ENCODE measurements at places on chromosomes 5 and 9. TPM values are rescaled to one million over a fixed set of nuclear protein-coding genes. Genes with fewer than 3 reads are reported as not detected.

Gene GARNL3
- total RNA-seq: 20.2 TPM

Gene SPINK14
- not detected for total RNA-seq

Gene IRX1
- 1.2 TPM for total RNA-seq

Gene MELK
- 8.9 TPM for total RNA-seq

Gene CDC25C
- total RNA-seq: 4.0 TPM

Gene PCDHGA12
- 2.4 TPM for total RNA-seq

Gene OLFM1
- 3.2 TPM for total RNA-seq

Gene PKD2L2
- total RNA-seq: 1.2 TPM

Gene SPINK5
- 0.27 TPM for total RNA-seq

Gene ANKDD1B
- 0.98 TPM for total RNA-seq

- DNase-seq: no peak
These were observed 31.0 kb upstream of the IER5L start for GRCh38 chr9:129209109-129209508.

- DNase-seq: no peak
These were observed 330.0 kb downstream of the PRR16 start for GRCh38 chr5:120794121-120794520.

DNA sequence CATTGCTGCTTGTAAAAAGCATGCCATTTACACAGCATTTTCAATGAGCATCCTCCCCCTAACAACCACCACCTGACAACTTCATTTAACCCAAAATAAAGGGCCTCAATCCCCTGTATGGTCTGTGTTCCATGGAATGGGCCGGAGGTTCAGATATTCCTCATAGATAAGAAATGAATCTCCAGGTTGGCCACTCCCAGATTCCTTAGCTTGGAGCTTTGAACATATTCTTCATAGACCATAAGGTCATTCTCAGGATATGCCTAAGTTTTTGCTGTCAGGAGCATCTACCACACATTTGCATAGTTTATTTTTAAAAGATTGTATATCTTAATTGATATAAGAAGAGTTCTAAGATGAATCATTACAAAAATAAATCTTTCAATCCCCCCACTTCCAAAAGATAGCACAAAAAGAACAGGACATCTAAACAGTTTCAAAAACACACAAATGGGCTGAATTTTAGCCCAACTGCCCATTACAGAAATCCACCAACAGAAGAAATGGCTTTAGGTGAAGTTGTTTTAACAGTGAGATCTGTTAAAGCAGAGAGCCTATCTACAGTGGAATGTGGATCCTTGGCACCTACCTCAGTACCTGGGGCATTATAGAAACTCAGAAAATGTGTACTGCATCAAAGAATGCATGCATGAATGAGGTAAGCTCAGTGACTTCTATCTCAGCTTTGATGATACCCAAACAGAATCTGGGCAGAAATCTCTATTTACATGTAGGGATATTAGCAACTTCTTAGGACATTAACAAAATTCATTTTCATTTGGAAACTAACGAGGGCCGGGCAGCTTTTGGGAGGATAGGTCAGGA, 179.8 kb downstream of the SEC61B start:
- no peak for DNase-seq

DNA sequence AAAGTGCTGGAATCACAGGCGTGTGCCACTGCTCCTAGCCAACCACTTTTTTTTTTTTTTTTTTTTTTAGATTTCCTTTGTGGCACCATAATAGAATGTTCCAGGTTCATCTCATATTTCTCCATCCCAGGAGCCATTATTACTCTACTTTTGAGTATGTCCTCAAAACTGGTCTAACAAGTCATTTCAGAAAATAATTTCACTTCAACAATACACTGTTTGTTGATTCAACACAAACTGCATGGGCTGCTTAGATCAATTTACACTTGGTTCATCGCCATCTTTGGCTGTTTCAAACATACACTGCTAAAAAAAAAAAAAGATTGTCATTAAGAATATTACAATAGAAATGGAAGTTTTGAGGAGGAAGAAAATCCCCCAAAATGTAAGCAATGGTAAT, 57.9 kb downstream of the CSNK1A1 start:
- no peak for DNase-seq

GRCh38 chr5:115160975-115161475, 8.7 kb downstream of the TRIM36 start:
- DNase-seq: no peak

DNA sequence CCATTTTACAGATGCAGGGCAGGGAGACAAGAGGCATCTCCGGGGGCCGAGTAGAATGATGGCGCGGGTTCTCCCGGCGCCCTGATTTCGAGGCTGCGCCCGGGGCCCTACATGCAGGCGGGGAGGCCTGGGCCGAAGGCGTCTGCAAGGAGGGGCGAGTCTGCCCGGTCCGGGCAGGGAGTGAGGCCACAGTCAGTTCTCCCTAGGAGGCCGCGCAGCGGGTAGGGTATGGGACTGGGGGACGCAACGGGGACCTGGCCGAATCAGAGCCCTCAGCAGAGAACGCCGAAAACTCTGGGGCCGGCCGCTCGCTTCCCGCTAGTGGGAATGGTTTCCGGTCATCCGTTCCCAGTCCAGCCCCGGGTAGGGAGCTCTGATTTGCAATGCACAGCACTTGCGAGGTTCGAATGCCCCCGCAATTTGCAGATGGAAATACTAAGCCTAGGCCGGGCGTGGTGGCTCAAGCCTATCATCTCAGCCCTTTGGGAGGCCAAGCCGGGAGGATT, 6.4 kb downstream of the TLX3 start:
- DNase-seq: no peak

- peak; percentile 83 for DNase-seq
These were observed 89.2 kb upstream of the PRLR start for GRCh38 chr5:35319333-35320002.

- DNase-seq: peak; percentile 68
These were observed 5.1 kb downstream of the LIFR start for GRCh38 chr5:38551030-38552017.

DNA sequence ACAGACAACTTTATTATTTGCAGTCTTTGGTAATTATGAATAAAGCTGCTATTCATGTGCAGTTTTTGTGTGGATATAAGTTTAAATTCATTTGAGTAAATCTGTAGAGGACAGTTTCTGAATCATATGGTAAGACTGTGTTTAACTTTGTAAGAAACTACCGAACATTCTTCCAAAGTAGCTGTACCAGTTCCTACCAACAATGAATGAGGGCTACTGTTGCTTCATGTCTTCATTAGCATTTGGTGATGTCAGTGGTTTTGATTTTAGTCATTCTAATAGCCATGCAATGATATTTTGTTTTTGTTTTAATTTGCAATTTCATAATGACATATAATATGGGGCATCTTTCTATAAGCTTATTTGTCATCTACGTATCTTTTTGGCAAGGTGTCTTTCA, 501.3 kb upstream of the RORB start:
- DNase-seq: no peak

DNA sequence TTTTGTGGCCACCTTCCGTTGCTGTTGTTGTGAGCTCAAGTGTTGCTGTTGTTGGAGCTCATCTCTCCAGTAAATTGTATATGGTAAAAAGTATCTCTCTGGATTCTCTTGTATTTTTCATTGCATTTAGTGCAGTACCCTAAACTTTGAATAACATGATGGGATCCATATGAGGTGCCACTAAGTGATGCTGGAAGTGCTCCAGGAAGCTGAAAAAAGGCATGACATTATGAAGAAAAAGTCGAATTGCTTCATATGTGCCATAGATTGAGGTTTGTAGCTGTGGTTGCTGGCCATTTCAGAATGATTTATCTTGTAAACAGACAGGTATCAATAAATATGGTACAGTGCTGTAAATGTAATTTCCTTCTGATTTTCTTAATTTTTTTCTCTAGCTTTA, 5.5 kb downstream of the MARCHF6 start:
- DNase-seq: no peak

DNA sequence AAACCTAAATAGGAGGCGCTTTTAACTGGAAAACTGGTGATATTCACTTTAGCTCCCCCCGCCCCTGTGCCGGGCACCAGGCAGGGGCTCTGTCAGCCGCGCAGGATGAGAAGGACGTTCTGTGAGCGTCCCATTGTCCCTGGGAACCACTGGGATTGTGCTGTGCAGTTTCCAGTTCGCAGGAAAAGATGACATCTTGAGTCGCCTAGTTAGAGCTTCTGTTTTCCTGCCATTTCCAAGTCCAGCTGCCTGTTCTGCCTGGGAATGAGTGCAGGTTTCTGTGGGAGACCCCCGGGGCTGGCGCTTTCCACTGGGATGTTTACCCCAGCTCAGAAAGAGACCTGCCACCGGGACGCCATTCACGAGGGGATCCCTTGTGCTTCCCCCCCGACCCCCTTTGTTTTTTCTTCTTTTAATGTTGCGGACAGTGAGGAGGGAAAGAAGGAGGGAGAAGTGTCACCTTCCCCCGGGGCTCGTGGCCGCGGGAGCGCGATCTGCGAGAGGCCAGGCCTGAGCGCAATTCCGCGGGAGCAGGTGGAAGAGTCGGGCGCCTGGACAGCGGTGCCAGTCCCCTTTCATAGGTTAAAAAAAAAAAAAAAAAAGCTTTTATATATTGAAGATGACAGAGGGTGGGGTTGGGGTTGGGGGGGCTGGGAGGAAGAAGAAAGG, 121.5 kb downstream of the RMI1 start:
- DNase-seq: no peak

GRCh38 chr9:132239999-132240840, 78.4 kb downstream of the NTNG2 start:
- DNase-seq: peak; percentile 24

- DNase-seq: peak; percentile 64
These were observed 23.8 kb downstream of the LVRN start for GRCh38 chr5:115985802-115986757.

GRCh38 chr9:129558063-129558550, 62.8 kb downstream of the C9orf50 start:
- DNase-seq: no peak

- peak; percentile 87 for DNase-seq
These were observed 31.9 kb downstream of the ANKRD33B start for GRCh38 chr5:10595672-10596309.

DNA sequence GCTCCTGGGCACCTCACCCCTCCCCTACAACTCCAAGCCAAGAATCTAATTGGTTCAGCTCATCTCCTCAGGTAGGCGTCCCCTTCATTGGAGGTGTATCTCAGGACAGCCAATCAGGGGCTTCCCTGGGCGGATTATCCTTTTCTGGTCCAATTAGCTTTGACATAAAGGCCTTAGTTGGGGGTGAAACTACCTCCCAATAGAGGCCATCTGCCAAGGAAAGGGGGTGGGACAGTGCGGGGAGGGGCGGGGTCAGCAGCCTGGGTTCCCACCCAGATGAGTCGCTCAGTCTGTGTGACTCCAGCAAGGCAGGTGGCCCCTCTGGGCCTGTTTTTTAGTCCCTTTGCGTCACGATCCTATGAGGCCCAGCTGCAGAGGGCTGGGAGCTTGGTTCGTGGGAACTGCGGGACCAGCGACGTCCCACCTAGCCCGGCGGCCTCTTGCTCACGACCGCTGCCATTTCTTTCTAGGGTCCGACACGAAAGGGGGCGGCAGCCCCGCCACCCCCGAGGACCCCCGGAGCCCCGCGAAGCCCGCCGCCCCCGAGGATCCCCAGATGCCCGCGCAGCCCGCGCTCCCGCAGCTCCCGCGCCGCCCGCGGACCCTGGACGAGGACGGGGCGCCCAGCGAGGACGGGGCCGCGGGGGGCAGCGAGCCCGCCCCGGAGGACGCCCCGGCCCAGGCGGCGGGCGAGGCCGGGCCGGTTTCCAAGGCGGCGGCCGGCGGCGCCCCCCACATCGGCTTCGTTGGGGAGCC, 8.9 kb downstream of the PRRT1B start:
- DNase-seq: no peak

- DNase-seq: no peak
These were observed 10.1 kb downstream of the EEIG1 start for GRCh38 chr9:127970401-127971313.

DNA sequence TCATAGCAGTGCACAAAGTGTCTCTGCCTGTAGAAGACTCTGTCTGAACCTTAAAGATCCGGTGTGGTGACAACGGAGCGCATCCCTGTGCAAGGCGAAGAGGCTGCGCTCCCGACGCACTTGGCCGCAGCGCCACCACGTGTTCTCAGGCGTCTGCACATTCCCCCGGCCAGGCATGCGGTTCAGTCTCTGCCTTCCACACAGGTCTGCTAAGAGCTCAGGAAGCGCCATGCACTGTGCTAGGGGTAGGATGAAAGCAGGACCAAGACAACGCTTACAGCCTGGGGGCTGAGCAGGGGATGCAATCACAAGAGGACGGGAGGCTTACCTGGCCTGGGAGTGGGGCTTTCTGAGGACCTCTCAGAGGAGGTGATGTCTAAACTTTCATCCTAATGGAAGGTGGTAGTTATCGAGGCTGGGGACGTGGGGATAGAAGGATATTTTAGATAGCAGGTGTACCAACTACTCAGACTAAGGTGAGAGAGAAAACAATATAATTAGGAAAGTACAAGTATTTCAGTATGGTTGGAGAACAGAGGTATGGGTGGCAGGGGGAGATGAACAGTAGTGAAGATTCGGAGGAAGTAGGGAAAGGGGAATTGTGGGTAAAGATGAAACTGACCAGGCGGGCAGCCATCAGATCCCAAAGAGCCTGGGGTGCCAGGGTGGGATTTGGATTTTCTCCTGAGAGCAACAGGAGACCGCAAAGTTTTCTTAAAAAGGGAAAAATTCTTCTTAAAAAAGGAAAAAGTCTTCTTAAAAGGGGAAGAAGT, 13.3 kb downstream of the CAPSL start:
- peak; percentile 69 for DNase-seq

DNA sequence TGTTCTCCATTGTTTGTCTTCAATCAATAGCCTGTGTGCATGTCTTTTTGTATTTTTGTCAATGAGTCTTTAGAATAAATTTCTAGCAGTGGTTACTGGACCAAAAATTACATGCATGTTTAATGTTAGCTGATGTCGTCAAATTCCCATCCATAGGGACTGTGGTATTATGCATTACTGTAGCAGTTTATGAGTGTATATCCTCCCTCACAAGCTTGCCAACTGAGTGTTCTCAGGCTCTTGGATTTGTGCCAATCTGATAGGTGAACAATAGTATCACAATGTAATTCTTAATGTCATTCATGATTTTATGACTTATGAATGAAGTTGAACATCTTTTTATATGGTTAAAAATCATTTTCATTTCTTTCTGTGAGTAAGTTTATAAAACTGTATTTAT, 13.0 kb downstream of the SNX24 start:
- no peak for DNase-seq

GRCh38 chr9:35001803-35002502, 12.4 kb downstream of the DNAJB5 start:
- no peak for DNase-seq

DNA sequence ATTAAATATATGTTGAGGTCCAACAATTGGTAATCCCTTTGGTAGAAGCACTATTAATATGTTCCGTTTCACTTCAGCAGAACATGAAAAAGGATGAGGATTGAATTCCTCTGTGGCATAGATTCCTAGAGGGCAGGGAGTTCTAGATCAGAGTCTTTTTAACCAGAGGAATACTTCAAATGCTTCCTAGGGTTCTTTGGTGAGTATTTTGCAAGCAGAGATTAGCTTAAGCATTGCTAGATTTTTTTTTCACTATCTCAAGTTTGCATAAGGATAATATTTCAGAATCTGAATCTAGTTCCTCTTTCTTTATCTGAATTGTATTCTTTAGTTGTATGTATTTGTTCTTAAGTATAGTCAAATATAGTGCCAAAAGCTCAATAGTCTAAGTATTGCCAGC, 116.6 kb upstream of the ADAMTSL1 start:
- DNase-seq: no peak

GRCh38 chr9:116494815-116495634, 192.1 kb upstream of the TRIM32 start:
- DNase-seq: no peak
